NCI-H1694 (cell line): ENCODE measurements at places on chromosomes 1 and 21.

GRCh38 chr1:202361701-202362100 is 13.2 kb downstream of the PPP1R12B start:
- no peak for DNase-seq

GRCh38 chr21:29674343-29674742 is 265.5 kb downstream of the GRIK1 start:
- DNase-seq = no peak

DNA sequence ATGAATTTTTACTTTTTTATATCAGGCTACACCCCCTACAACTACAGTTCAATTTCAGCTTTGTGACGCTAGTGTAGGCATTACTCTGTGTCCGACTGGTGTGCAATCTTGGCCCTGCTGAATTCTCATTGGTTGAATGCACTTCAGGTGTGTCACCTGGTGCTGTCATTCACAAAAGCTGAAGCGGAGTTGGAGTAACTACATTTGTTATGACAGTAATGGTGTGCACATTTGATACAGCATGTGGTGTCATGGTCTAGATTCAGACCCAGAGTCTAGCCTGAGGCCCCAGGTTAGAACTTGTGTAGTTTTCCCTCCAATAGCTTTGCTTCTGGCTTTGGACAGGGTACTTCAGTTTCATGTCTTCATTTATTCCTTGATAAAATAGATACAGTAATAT is 88.7 kb downstream of the C1orf94 start:
- DNase-seq = no peak

DNA sequence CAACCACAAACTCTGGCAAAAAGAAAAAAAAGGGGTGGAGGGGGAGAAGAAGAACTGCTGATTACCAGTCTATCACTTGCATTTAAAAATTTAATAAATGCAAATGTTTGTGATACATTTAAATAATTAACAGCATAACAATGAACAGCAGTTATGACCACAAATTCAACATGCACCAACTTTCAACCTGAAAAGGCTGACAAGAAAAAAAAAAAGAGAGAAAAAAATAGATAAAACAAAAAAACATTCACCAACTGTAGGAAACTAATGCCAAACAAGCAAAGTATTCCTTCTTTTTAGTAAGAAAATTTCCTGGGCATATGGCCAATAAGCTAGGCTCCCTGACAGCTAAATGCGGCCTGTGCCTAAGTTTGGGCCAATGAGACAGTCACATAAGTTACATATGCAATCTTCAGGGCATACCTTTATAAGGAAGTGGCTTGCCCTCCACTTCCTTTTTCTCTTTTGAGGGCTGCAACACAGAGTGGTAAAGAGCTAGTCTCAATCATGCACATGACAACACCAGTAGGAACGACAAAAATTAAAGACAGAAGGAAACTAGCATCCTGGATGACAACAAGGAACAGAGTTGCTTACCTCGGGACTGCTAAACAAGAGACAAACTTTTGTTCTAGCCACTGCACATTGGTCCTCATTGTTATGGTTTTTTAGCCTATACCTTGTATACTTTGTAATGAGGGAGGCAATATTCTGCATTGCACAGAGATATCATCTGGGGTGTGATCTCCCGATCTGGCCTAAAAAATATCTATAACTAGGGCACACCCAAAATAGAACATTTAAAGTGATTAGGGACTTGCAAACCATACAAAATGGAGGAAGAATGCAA is 24.2 kb upstream of the PHTF1 start:
- DNase-seq = no peak

DNA sequence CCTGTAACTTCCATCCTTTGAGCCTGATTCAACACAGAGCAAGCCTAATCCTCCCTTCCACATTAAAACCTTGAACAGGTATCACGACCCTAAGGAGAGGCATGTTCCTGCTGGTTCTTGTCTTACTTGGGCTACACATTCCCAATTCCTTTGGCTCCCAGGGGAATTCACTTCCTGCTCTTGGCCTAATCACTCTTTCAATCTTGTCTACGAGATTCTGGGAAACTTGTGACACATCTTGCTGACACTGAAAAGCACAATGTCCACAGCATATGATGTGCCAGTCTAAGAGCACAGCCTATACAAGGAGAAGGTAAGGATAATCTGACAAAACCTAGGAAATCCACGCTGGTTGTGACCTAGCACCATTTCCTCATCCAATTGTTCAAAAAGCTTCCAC is 163.9 kb downstream of the GABPA start:
- no peak for DNase-seq

DNA sequence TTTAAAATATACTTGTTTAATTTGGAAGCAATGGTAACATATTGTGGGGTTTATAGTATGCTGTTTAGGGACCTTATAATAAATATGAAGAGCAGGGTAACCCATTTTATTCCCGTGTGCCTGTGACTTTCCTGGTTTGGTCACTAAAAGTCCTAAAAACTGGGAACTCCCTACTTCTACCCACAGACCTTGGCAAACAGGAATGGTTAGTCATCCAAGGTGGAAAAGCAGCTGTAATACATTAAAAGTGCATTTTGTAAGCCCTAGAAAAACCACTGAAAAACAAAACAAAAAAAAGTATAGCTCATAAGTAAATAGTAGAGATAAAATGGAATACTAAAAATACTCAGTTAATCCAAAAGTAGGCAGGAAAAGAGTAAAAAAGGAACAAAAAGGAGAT is 538.9 kb downstream of the LMO4 start:
- no peak for DNase-seq

DNA sequence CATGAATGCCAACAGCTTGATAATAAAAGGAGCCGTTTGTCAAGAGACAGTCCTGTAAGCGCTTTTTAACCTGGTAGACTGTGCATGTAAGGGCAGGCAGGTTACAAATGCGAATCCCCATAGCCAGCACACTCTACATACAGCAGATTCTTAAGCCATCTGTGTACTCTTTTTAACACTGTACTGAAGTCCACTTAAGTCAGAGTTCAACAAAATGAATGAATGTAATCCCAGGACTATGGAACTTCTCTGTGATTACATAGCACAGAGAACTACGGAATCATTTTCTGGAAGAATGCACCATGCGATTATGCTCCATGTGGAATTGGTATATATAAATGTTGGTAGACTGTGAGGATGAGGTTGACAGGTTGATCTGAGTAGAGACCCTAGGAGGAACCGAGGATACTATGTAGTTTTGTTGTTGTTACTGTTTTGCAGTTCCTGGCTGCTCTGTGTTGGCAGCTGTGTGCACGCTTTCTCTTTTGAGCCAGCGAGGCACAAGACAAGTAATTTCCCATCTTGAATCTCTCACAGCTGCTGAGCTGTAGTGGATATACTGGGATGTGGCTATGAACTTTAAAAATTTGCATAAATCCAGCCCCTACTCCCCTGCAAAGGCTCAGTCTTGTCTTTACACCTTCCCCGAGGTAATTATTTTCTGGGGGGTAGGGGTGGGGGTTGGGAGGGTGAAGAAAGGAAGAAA is 21.9 kb downstream of the LRRC8D start:
- no peak for DNase-seq

- DNase-seq = peak; percentile 74
Observed at GRCh38 chr1:169348383-169349036, 19.1 kb downstream of the NME7 start.

DNA sequence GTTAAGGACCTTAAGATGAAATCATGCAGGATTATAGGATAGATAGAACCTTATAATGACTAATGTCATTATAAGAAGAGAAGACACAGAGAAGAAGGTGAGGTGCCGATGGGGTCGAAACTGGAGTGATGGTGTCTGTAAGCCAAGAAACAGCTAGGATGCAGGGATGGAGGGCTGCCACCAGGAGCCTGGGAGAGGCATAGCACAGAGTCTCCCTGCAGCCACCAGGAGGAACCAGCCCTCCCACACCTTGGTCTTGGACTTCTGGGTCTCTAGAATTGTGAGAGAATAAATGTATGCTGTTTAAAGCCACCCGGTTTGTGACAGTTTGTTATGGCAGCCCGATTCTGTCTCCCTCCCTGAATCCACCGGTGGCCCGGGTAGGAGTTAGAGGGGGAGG is 337.2 kb upstream of the AJAP1 start:
- DNase-seq = no peak

DNA sequence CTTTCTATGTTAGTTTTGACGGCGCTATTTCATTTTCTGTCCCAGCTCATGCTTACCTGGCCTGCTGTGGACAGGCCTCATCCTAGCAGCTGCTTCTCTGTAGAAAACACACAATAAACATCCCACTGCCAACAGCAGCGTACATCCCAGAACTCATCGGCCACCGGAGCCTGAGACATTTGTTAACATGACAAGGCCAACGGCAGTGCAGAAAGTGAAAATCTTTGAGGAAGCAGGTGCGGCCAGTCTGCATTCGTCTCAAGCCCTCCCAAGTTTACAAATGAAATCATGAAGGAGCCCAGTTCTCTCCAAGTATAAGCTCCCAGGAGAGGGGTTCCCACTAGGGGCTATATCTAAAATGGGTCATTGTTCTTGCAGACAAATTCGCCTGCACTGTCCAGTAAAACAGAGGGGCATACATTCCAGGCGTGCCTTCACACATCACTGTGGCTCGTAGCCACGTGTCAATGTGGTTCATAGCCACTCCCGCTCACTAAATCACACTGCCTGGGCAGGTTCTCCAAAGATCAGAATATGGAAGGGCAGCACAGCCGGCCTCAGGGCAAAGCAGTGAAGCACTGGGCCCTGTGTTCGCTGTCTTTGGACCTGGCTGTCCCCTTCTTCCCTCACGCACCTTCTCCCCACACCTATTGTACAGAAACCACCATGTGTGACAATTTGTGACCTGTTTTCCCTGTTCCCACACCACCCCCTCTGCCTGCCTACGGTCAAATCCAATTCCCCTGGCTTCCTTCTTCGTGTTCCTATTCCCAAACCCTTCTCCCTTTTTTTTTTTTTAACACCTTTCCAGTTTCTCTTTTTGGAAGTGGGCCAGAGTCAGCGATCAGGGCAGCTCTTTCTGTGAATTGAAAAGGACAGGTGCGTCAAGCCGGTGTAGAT is 27.0 kb upstream of the ABCG1 start:
- no peak for DNase-seq

DNA sequence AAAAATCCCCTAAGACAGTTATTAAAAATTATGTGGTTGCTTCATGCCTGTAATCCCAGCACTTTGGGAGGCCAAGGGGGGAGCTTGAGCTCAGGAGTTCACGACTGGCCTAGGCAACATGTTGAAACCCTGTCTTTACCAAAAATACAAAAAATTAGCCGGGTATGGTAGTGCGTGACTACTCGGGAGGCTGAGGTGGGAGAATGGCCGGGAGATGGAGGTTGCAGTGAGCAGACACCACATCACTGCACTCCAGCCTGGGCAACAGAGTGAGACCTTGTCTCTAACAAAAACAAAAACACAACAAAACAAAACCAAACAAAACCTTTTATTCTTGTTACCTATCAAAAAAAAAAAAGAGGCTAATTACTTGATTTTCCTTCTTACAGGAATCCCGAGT is 2.1 kb downstream of the ELK4 start:
- no peak for DNase-seq

GRCh38 chr1:41103766-41104165 is 82.2 kb upstream of the SLFNL1 start:
- no peak for DNase-seq

GRCh38 chr1:58249388-58249736 is 297.2 kb downstream of the OMA1 start:
- DNase-seq = no peak

DNA sequence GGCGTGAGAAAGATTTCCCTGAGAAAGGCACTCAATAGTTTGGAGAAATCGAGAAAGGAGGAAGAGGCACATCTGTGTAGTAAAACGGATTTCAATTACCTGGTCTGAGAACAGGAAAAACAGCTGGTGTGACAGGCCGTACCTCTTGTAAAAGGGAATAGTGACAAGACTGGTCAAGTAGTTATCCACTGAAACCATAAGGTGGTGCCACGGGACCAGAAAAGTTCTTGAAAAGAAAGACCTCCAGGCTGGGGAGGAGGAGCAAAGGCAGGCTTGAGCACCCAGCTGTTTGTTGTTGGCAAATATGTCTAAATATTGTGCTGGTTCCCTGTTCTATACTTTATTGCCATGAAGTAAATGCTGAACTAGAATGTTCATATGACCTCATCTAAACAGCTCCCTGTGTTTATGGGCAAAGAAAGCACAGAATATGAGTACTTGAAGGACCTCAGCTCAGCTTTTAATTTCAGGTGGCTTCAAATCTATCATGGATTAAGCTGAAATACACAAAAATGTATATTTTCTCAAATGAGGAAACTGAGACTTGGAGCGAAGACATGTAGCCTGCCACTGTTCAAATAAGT is 4.0 kb downstream of the HAO2 start:
- no peak for DNase-seq

GRCh38 chr1:223513309-223513708 is 120.1 kb downstream of the CCDC185 start:
- DNase-seq = no peak

DNA sequence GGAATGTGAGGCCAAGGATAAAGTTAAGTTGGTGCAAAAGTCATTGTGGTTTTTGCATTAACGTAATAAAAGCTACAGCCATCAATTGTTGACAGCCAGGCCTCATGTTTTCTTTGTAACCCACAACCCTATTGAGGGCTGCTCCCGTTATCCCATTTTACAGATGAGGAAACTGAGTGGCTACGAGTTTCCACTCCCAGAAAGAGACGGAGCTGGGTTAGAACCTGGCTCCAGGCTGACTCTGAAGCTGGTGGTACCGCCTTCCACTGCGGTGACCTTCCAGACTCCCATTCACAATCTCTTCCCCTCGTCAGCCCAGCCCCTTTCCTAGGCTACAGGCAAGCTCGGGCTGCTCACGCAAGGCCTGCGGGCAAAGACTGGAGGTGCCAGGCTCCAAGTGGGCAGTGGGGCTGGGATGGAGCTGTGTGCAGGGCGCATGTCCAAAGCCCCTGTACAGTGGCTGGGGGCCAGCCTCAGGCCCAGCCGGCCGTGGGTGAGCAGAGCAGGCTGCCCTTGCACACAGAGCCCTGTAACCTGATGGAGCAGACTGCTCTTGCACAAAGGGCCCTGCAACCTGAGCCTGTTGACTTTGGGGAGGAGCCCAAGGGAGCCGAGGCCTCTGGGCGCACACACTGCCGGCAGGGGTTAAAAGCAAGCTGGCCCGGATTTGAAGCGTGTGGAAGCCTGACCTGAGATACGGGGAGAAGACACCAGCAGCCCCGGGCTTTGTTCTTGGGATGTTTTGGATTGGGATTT is 97.4 kb upstream of the TMPRSS2 start:
- DNase-seq = no peak

DNA sequence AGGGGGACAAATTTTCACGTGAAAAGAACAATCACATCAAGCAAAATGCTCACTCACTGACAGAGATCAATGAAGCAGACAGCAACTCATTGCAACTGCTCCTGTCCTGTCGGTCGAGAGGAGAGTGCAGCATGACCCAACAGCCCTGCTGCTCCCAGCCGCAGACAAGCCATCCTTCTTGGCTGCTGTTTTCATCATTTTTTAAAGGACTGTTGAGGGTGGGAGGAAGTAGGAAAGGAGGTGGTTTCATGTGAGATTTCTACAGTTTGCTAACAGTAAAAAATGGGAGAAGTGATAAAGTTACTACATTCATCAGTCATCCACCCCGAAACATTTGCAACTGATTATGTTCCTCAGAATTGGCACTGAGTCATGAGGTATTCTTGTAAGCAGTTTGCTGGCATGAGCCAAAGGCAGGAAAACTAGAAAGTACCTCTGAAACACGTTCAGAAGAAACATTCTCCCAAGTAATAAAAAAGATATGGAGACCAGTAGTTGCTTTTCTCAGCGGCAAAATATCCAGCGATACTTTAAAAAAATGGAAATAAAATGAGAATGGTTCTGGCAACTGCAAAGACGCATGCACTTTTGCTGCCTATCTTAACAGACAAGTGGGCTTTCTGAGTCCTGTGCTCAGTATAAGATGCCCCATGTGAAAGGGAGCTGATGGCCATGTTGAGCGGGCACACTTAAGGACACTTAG is 72.0 kb upstream of the CLDN14 start:
- DNase-seq = no peak

GRCh38 chr1:4027492-4028138 is 127.5 kb upstream of the C1orf174 start:
- no peak for DNase-seq
